ENCODE measurements at places on chromosomes 1 and 21. TPM values are rescaled to one million over a fixed set of nuclear protein-coding genes. Genes with fewer than 3 reads are reported as not detected.

Gene EFNA3
- 6.6 TPM for total RNA-seq

DNA sequence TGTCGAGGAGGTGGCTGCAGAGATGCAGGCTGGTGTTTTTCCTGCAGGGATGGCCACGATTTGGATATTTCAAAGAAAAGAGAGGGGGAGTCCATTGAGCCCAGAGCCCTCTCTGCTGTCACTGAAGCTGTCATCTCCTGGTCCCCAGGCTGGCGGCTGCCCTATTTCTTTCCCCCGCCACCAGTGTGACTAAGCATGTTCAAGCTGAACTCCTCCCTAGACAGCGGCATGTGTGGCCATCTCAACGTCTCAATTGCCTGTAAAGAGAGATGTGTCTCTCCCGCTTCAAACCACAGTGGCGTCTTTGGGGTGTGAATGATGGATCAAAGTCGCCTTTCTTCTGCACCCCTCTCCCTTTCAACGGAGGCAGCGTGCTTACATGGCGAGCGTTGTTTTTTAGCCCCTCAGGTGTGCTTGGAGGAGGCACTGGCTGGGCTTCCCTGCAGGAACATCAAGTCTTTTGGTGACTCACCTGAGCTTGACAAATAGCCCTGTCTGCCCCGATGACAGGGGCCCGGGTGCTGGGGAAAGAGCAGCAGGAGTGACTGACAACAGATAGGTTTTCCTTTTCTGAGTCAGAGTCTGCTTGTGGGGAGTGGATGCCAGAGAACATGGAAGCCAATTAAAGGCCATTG is 346.4 kb upstream of the AJAP1 start:
- peak; percentile 24 for DNase-seq

GRCh38 chr1:185813401-185813979 is 79.3 kb downstream of the HMCN1 start:
- DNase-seq: no peak

GRCh38 chr21:25562660-25563059 is 44.6 kb downstream of the MRPL39 start:
- no peak for DNase-seq

- no peak for DNase-seq
Measured at GRCh38 chr1:25831569-25832196, 11.9 kb downstream of the MTFR1L start.

GRCh38 chr1:230797942-230798365 is 50.8 kb downstream of the CAPN9 start:
- DNase-seq: peak; percentile 64

- DNase-seq: no peak
Measured at GRCh38 chr21:31564439-31564838, 95.1 kb upstream of the SOD1 start.

DNA sequence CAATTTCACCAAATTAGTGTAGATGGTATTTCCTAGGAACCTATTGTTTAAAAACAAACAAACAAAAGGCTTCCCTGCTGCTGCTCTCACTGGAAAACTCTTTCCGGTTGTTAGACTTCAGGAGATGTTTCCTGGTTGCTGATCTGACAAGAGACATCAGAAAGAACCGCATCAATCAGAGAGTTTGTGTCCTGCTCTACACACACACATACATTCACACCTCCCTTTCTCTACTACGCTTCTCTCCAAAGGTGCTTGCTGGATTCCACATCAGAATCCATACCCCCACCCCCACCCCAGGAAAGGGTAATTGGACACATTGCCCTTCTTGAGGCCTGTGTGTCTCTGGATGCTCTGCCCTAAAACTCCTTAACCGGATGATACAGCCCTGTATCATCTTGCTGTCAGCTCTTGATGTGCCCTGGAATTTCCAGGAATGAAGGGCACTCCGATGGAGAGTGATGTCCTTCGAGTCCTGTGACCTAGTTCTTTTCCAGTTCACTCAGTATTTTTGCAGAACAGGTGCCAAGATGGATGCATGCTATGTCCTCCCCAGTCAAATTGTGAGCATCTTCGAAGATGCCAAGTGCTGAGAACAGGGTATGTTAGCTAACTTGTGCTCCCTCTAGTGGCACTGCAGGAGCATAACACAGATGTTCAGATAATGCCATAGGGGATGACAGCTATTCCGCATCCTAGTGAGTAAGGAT is 113.7 kb upstream of the SLC35F3 start:
- no peak for DNase-seq

Data from breast epithelium (tissue), 4 donors.